Inflammatory macrophage treated with lipopolysaccharide for 4 hours (primary cell): ENCODE measurements at places on chromosomes 4 and X.

GRCh38 chr4:165294907-165295306 is 32.6 kb upstream of the MSMO1 start:
- peak; percentile 45 for DNase-seq

GRCh38 chr4:108035691-108036090 is 46.0 kb downstream of the HADH start:
- DNase-seq: no peak

DNA sequence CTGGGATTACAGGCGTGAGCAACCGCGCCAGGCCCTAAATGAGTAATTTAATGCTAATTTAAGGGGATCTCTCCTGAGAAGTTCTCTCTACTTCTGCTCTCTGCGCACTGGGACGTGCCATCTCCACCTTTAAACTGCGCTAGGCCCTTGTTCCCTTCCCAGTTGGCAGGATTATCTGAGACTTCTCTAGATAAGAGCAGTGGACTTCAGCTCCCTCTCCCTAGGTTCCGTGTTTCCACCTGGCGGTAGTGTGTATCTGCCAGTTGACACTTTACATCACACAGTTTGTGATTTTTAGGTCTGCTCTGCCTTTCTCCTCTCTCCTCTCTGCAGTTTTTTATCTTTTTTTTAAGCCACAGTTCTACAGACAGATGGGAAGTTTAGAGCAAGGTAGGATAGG is 40.2 kb downstream of the ARHGAP10 start:
- DNase-seq: no peak

DNA sequence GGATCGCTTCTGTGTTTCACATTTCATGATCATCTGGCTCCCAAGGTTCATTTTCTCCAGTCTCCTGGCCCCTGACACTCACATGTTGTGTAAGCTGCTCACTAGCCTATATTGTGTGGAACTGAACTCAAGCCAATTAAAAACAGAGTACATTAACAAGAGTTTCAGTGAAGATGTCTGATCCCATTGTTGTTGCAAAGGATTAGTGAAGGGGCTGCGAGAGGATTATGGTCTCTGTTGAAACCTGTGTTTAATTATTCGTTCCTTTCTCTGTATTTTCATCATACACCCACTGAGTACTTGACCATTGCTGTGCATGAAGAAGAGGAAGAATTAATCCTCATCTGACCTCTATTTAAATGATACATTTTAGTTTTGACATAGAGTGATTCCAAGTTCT is 54.7 kb downstream of the AFF2 start:
- DNase-seq: no peak

GRCh38 chr4:158161551-158162354 is 11.1 kb downstream of the GASK1B start:
- peak; percentile 99 for DNase-seq

DNA sequence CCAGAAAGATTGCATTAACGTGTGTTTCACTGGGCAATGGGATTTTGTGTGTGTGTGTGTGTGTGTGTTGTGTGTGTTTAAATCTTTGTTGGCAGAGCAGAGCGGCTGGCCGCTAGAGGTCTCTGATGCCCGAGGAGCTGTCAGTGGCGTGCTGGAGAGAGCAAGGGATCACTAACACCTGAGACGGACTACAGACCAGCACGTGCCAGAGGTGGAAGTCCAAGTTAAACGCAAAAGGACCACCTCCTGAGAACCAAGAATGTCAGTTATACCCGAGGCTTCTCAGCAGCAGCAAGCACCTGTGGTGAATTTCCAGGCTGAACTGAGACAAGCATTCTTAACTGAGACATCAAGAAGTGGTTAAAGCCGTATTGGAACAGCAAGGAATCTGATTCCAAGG is 9.0 kb upstream of the SLC25A14 start:
- DNase-seq: no peak
